NCI-H2171 treated with DMSO at 0.1 percent for 48 hours (cell line): ENCODE measurements at places on chromosomes 13 and 19.

DNA sequence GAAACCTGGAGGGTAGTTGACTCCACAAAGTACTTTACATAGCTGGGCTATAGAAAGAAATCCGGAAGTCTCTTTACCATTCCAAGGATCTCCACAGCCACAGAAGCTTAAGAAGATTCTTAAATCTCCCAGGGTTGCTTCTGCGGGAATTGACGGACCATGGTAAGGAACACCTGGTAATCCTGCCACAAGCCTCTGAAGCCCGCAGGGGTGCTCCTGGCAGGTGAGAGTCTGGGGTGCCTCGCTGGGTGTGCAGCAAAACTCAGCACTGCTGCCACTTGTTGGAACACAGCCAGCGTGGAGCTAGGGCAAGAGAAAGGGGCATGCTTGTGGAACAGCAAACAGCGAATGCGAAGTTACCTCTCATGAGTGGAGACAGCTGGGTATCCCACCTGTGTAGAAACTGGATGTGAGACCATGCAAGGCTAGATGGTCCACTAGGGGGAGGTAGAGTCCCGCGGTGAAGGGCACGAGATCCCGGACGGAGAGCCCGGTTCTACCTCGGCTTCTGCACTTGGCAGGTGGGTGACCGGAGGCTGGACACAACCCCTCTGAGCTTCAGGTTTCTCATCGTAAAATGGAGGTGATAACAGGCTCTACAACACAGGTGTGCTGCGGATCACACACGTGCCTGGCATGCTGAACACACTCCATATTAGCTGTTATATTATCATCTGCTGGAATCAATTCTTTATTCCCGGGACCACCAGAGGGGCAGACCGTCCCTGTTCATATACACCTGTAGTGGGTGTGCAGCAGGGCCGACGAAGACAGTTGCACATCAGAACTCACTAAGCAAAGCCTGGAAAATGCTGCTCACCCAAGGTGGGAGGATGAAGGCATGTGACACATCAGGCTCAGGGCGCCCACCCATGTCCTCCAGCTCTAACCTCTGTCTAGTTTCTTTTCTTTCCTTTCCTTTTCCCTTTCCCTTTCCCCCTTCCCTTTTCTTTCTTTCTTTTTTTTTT lies 24.1 kb upstream of the UBAC2 start:
- peak; percentile 78 for DNase-seq

- no peak for DNase-seq
Measured at GRCh38 chr19:9456018-9456689, 20.8 kb upstream of the ZNF266 start.

GRCh38 chr13:31221057-31221456 lies 21.3 kb downstream of the B3GLCT start:
- DNase-seq: no peak

- DNase-seq: peak; percentile 97
Measured at GRCh38 chr19:23249911-23250649, at the start of gene ZNF724. TSS of gene ZNF724 (minus strand) at chr19:23250394. CDS start at chr19:23250242, 152 bp downstream.

- DNase-seq: no peak
Measured at GRCh38 chr13:51252954-51253532, 30.8 kb downstream of the FAM124A start.

- no peak for DNase-seq
Measured at GRCh38 chr19:35901055-35901644, 810 bp upstream of the NFKBID start.
